ENCODE measurements at places on chromosomes 7 and 10.

- DNase-seq = no peak
Observed at GRCh38 chr10:67858971-67859370, 21.0 kb upstream of the DNAJC12 start.

DNA sequence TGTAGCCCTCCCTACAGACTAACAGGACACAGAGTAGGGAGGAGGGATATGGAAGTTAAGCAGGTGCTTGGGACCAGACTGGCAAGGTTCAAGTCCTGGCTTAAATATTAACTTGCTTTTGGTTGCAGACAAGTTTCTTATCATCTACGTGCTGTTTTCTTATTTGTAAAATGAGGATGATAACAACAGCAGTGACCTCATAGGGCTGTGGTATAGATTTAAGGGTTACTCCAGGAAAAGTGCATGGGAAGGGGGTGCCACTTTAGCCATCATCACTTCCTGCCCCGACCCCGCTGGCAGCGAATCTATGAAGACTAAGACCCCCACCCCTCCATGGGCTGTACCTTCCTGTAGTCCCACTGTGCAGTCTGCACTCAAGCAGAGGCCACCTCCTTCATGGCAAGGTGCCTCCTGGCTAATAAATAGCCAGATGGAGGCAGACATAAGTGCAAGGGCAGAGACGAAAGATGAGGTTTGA, 250.2 kb downstream of the COBL start:
- DNase-seq = no peak

DNA sequence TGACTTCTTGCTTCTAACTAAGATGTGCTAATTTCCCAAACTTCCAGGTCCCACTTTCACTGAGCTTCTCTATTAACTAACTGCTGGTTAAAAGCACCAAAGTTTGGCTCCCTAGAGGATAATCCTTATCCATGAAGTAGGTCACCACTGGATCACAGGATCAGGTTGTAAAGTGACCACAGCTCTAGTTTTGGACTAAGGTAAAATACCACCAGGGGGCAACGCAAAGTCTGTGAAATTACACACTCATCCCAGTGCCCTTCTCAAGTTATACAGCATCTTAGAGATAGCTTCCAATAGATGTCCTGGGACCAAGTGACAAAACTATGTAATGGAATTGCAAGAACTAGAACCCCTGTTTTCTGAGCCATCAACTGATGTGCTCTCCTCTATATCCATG, 116.4 kb upstream of the ASAH2 start:
- no peak for DNase-seq

- no peak for DNase-seq
Observed at GRCh38 chr7:157529768-157530560, 193.2 kb downstream of the DNAJB6 start.
